ENCODE measurements at places on chromosomes 6 and 20.

GRCh38 chr6:119902681-119903080 is 553.1 kb upstream of the MAN1A1 start:
- DNase-seq = no peak

DNA sequence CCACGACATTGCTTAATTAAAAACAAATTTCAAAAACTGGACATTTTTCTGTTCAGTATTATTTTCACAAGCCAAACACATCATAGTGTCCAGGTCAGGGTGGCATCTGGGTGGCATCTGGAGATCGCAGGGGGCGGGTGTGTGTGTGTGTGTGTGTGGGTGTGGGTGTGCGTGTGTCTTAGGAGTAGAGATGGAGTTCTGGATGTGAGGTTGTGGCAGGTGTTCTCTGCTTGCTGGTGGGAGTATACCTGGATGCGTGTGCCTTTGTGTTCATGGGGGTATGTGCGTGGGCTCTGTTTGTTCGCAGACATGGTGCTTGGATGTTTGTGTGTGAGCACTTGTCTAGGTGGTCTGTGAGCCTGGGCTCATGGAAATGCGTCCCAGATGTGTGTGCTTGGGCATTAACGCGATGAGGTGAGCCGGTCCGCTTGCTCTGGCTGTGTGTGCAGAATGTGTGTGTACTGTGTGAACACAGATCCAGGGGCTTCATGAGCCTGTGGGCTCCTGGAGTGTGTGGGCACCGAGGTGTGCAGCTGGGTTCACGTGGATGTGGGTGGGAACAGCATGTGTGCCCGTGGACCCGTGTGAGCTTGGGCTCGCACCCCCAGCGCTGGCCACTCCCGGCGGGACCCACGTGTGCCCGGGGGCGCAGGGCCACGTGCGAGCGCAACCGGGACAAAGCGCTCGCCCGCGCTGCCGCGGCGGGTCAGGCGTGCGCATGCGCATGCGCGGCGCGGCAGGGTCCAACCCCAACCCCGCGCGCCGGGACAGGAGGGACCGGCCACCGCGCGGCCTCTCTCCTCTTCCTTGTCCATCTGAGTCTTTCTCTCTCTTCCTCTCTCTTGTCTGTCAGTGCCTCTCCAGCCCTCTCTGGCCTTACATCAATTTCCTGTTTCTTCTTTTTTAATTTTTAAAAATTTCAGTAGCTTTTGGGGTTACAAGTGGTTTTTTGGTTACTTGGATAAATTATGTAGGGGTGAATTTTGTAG is 60.4 kb downstream of the SRC start:
- DNase-seq = no peak

DNA sequence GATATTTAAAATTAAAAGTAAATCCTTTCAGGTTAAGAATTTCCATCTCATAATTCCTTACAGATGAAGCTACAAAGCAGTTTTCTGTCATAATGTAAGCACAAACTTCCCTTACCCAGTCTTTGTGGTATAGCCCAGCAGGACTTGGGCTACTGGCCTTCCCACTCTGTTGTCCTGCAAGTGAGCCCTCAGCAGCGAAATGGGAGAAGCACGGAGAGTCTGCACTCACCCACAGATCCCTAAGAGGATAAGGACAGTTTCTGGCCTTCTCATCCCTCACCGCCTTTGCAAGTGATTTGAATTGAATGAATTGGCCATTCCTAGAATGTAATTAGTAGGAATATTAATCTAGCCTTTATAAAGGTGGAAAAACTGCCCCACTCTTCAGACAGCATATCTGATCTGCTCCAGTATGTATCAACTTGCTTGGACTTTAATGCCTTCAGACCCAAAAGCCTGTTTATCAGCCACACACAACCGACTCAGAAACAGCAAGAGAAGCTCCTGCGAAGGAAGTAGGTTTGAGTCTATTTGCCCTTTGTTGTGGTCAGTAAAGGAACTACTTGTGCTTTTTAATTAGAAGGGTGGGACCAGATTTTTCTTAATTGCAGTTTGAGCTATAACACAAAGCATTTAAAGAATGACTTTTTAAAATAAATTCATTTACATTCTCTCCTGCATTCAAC is 29.9 kb upstream of the PRDM1 start:
- DNase-seq = no peak

GRCh38 chr20:43778375-43778774 is 51.6 kb upstream of the GTSF1L start:
- DNase-seq = no peak

- DNase-seq = no peak
Observed at GRCh38 chr20:24819331-24819965, 129.6 kb upstream of the CST7 start.

DNA sequence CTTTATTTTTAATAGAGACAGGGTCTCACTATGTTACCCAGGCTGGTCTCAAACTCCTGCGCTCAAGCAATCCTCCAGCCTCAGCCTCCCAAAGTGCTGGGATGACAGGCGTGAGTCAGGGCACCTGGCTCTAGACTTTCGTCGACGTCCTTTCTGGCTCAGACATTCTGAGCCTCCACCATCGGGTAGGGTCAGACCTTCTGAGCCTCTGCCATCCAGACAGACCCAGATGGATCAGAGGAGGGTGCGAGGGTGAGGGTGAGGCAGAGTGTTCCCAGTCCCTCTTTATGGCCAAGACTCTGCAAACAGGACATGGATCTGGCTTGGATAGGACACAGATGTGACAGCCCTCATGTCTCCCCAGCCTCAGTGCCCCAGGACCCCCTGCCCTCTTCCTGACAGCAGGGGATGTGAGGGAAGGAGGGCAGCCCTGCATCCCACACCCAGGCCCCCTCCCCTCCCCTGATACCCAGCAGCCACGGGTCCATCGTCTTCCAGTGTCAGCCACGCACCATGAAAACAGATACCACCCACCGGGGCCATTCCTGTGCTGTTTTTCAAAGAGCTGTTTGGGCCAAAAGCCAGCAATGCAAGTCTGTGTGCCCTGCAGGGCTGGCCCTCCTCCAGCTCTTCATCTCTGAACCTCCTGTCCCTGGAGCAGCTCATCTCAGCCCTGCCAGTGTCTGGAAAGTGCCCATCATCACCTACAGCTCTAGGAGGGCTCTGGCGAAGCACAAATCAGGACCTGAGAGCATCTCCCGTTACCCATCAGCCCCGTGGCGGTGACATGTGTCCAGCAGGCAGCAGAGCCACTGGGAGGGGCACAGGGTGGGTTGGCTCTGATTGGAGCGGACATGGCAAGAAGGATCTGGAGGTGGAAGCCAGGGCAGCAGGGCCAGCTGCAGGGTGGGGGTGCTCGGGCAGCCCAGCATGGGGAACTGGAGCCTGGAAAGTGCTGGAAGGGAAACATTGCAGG is 208.4 kb downstream of the PREX1 start:
- DNase-seq = no peak

GRCh38 chr6:2376429-2377355 is 131.3 kb upstream of the GMDS start:
- peak; percentile 62 for DNase-seq

- no peak for DNase-seq
Observed at GRCh38 chr6:92329208-92329847, 1090.0 kb downstream of the EPHA7 start.

GRCh38 chr6:15689586-15690482 is 27.0 kb upstream of the DTNBP1 start:
- DNase-seq = no peak

DNA sequence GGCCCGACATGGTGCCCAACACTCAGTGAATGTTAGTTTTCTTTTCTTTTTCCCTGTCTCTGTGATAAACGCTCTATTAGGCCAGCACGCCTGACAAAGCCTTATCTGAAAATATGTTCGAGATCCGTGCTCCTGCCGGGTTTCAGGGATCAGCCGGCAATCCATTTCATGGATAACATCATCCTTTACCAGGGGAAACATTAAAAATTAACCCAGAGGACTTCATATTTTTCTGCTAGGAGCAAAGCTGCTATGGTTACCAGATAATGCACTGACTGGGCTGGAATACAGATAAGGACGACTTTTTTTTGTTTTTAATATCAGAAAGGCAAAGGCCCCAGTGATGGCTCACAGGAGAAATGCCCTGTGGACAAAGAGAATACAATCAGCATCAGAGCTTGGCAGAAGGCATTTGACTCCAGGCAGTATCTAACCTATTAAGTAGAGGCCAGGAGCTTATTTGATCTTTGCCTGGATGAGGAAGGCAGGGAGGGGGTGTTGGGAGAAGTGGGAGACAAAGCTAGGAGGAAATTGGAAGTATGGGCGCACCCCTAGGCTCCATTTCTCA is 482.0 kb upstream of the CHD6 start:
- DNase-seq = no peak

GRCh38 chr6:23929201-23929600 is 196.8 kb upstream of the NRSN1 start:
- no peak for DNase-seq

DNA sequence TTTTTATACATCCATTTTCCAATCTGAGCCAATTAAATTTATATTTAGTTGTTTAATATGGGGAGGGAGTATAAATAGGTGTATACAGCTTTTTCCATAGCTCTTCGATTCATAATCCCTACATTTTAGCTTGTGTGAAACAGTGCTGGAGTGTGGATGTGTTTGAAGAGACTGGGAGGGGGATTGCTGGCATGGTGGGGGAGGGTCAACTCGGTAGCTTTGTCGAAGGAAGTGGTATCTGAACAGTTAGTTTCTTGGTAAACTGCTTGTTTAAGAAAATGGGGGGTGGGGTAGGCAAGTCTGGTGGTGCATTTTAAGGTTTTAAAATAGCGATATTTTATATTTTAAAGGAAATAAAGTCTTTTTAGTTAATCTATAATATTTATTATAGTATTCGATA is 1.4 kb upstream of the LIN28B start:
- DNase-seq = no peak

GRCh38 chr6:63448229-63448628 is 124.1 kb upstream of the LOC128125822 start:
- DNase-seq = no peak

GRCh38 chr20:43550456-43550855 is 8.4 kb upstream of the SGK2 start:
- DNase-seq = no peak

DNA sequence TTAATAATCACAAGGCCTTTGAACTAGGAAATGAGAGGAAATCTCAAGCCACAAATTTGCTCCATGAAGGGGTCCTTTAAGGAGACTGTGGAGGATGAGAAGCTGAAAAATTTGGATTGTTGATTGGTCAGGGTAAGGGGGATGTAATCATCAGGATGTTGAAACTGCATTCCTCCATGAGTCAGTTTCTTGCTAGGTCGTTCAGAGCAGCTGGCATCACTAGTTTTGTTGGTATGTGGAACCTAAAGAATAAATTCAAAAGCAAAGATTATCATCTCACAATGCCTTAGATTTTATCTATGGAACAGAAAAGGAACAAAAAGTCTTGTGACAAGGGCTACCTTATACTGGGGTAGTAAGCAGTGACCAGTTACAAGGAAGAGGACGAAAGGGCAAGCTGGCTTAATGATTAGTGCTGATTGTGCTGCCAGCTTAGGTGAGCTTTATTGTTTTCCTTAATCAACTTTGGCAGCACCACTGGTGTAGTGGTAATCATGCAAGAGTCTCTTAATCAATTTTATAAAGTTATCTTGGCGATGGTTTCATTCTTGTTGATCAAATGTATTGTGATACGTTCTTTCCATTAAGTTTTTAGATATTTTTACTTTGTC is 36.6 kb downstream of the CRISP2 start:
- DNase-seq = peak; percentile 10

- DNase-seq = no peak
Observed at GRCh38 chr6:14596410-14596809, 478.8 kb downstream of the CD83 start.
